ENCODE measurements at places on chromosomes 7 and 10. TPM values are rescaled to one million over a fixed set of nuclear protein-coding genes. Genes with fewer than 3 reads are reported as not detected.

- DNase-seq: no peak
Observed at GRCh38 chr7:123867225-123867624, 22.3 kb downstream of the HYAL4 start.

GRCh38 chr10:35331894-35332640 lies 4.2 kb upstream of the CCNY start:
- no peak for DNase-seq

- no peak for DNase-seq
Observed at GRCh38 chr10:14355750-14356149, 25.0 kb upstream of the FRMD4A start.

- DNase-seq: no peak
Observed at GRCh38 chr7:130902755-130903357, 168.8 kb upstream of the KLF14 start.

DNA sequence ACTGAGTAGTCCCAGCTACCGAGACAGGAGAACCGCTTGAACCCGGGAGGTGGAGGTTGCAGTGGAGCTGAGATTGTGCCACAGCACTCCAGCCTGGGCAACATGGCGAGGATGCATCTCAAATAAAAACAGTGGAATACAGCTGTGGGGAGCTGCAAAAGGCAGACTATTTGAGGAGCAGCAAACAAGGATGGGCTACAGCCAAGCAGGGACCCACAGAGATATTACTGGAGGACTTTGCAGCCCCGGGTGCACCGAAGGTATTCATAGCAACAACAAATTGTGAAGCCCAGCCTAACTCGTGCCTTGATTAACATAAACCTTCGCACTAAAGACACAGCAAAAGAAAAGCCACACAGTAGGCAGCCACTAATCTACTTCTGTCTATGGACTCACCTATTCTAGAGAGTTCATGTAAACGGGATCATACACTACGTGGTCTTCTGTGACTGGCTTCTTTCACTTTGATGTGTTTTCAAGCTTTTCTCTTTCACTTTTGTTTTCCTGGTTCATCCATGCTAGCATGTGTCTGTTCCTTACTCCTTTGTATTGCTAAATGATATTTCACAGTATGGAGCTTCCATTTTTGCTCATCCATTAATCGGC lies 34.0 kb downstream of the PODXL start:
- no peak for DNase-seq

GRCh38 chr10:24737001-24737400 lies 13.3 kb upstream of the ARHGAP21 start:
- DNase-seq: no peak

DNA sequence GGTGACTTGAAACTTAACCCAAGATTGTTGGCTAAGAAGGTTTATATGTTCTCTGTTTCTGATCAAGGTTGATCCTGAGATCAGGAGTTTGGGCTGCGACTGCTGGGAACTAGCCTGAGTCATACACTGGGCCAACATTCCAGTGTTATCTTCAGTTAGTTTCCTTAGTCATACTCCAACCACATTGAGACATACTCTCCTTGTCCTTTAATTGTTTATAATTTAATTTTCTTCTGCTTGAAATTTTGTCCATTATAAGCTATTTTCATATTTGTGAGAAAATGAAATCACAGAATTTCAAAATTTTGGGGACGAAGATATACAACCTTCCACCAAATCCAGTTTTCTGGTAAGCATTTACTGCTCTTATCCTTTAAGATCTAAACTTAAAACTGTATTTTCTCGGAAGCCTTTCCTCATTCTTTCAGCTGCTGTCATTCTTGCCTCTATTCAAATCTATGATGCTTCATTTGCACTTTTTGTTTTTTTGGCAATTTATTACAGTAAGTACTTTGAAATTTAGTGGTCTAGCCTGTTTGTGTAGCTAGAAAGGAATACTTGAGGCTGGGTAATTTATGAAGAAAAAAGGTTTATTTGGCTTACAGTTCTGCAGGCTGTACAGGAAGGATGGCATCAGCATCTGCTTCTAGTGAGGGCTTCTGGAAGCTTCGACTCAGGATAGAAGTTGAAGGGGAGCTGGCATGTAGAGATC lies 63.4 kb upstream of the POT1 start:
- DNase-seq: no peak

DNA sequence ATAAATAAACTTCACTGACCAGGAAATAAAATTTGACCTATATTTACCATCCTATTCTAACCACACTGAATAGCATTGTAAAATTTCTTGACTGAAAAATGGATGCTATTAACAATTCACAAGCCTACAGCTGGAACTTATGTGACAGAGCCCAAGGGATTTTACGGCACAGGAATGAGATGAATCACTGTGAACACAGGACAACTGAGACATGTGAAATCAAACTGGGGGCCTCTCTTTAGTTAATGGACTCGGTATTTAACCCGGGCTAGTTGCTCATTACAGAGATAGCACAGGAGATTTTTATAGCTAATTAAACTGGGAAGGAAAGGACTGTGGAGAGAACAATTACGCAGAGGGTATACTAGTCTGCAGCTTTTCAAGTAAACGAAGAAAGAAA lies 100.6 kb downstream of the MICU1 start:
- DNase-seq: peak; percentile 59

Gene SYT15
- total RNA-seq: 12.7 TPM

Data from kidney (tissue), 22 donors.